HS-5 (cell line): ENCODE measurements at places on chromosomes 11 and 22.

DNA sequence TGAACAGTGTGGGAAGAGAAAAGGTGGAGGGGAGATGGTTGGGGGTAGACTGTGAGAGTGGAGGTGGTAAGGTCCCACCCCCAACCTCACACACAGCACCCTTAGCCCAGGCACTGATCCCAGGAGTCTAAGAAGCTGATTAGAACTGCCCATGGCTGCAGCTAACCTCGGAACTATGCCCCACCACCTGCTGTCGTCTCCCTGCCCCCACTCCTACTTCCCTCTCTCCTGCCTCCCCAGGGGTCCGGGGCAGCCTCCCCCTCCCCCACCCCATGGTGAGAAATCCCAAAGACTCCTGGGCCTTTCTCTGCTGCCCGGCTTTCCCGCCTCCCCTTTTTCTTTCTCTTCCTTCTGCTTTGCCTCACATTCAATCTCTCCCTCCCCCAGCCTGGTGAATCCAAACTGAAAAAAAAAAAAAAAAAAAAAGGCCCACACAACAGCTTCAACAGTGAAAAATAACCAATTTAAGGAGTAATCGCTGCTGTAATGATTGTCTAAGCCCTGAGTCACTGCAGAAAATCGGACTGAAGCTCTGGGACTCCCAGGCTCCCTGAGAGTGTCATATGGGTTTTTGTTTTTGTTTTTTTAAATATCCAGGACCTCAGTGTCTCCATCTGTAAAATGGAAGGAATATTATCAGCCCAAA is 9.6 kb upstream of the TP53I11 start:
- no peak for DNase-seq

DNA sequence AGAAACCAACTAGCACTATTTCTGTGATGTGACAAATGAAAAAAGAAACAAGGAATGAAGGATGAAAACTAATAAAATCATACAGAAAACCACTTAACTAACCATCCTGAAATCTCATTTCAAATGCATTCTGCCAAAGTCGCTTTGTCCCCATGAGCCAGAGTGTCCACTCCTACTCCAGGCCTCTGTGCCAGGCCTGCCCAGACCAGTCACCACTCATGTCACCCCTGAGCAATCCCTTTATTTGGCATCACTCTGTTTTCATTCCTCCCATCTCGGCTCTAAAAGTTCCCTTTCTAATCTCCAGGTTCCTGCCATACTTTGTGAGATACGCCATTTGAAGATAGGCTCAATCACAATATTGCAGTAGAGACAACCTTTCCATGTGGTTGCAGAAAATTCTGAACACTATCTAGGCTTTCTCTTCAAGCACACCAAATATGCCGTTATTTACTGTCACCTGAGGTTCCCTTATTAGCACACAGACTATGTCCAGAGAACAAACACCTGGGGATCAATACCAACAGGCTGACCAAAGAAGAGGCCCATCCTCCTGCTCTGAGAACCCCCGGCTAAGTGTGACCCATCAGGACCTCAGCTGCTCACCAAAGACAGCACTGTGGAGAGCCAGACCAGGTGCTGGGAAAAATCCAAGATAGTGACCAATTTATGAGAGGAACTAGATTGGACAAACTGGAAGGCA is 202.4 kb downstream of the LARGE1 start:
- no peak for DNase-seq

DNA sequence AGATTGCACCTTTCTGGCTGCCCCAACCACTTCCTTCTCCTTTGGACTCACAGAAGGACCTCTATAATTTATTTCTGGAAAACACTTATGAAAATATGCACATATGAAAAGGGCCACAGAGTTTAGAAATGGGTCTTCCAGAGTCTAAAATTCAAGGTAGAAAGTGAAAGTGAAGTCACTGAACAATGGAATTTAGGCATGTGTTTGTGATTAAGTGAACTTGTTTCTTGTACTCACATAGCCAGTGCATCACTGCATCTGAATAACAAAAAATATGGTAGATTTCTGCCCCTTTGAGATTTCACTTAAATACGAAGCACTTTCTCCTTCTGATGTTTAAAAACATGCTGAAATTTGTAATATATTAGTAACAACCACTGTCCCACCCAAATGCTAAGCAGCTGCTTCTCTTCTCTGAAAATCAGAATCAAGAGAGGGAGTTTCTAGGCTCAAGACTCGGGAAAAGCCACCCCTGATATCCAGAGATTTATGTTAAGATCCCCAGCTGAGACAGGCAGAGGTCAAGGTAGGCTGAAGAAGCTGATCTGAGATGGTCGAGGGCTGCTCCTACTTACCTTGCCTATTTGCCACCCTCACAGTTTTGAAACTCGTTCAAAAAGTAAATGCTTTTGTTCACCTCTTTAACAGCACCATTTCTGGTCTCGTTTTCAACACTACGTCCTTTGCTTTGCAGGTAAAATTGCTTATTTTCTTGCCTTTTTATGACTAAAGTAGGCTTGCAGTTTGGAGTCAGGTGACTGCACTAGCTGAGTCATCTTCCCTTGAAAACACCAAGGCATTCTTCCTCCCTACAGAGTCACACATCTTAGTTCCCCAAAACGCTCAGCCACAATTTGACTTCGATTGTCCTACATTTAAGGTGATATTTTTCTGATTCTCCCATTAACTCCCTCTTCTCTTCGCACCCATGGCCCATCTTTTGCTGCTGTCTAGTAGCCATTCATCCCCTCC is at the start of gene XKR3:
Gene XKR3 (minus strand): TSS at position 696 of the 972 bp plus-strand sequence. CDS start 17,338 bp downstream, outside the sequence.
- no peak for DNase-seq

DNA sequence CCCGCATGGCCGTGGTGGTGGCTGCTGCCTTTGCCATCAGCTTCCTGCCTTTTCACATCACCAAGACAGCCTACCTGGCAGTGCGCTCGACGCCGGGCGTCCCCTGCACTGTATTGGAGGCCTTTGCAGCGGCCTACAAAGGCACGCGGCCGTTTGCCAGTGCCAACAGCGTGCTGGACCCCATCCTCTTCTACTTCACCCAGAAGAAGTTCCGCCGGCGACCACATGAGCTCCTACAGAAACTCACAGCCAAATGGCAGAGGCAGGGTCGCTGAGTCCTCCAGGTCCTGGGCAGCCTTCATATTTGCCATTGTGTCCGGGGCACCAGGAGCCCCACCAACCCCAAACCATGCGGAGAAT is 10.9 kb upstream of the ARHGEF17 start:
- DNase-seq, result no peak

DNA sequence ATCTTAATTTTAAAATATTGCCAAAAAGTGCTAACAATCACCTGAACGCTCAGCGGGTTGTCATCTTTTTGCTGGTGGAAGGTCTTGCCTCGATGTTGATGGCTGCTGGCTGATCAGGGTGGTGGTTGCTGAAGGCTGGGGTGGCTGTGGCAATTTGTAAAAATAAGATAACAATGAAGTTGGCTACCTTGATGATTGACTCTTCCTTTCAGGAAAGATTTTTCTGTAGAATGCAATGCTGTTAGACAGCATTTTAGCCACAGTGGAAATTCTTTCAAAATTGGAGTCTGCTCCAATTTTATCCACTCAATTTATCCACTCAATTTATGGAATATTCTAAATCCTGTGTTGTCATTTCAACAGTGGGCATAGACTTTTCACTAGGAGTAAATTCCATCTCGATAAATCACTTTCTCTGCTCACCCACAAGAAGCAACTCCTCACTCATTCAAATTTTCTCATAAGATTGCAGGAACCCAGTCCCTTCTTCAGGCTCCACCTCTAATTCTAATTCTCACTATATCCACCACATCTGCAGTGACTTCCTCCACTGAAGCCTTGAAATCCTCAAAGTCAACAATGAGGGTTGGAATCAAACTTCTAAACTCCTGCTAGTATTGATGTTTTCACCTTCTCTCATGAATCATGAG is 78.8 kb downstream of the LINC01488 start:
- peak; percentile 24 for DNase-seq
